ENCODE measurements at places on chromosomes 2 and 18. TPM values are rescaled to one million over a fixed set of nuclear protein-coding genes. Genes with fewer than 3 reads are reported as not detected.

DNA sequence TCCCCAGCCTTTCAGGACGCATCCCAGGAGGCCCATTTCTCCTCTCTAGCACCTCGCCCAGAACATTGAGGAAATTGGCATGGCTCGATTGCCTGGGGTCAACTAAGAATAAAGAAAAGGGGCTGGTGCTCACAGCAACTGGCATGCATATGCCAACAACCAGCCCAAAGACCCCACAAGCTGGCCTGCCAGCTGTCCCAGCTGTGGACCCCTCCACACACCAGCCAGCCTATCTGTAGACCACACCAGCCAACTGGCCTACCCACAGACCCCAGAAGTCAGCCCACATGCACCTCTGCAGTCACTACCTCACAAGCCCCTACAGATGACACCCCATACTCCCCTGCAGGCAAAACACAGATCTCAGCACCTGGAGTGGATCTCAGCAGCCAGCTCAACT, 123.8 kb upstream of the ID2 start:
- peak; percentile 21 for DNase-seq
- no peak overlapping the region for H3K4me3 ChIP-seq
- no peak overlapping the region for H3K27ac ChIP-seq
- H3K27me3 ChIP-seq: no peaks in the 10 kb centered on the region

DNA sequence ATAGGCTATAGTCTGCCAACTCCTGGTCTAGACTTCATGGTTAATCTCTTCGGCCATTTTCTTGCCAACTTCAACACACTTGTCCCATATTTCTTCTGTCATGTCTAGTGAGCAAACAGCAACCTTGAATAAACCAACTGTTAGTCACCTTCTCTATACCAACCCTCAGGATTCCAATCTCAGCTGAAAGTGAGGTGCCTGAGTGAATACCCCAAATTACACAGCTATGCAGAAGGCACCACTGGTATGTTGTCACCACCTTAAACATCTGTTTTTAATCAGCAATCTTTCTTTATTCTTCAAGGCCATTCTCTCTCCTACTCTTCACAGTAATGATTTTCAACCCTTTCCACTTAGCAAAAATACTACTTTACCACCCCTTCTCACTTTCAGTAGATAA, 39.3 kb downstream of the THOC1 start:
- no peak for DNase-seq
- peaks cover 31% of the 10 kb centered on the region for H3K36me3 ChIP-seq
- H3K4me3 ChIP-seq: no peak overlapping the region

DNA sequence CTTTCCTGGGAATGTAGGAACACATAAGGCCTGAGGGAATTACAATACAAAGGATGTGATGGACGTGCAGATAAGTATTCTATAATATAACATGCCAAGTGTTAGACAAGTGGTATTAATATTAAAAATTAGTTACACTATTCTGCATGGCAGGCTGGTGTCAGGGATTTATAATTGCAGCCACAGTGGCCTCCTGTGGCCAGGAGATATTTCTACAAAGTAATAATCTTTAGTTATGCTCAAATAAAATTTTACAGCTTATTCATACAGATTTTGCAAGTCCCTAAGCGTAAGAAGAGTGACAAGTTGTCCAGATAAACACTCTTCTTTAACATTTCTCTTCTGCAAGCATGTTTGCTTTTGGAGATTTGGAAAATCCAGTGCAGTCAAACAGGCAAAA, 90.4 kb upstream of the CBLN2 start:
- no peak overlapping the region for H3K27ac ChIP-seq
- no peaks in the 10 kb centered on the region for H3K27me3 ChIP-seq
- DNase-seq: no peak
- no peak overlapping the region for H3K4me3 ChIP-seq
- no peaks in the 10 kb centered on the region for H3K4me1 ChIP-seq

GRCh38 chr2:181457121-181457740, at the start of gene ITGA4:
Gene ITGA4, plus strand, starts transcription at chr2:181457386. Its CDS starts 269 bp downstream, at chr2:181457655.
- H3K36me3 ChIP-seq: no peaks in the 10 kb centered on the region
- H3K27me3 ChIP-seq: peaks cover 5% of the 10 kb centered on the region
- peak within 1 kb of the TSS; percentile 63 for H3K4me3 ChIP-seq
- peak; percentile 83 for DNase-seq
- peaks cover 29% of the 10 kb centered on the region for H3K4me1 ChIP-seq
- H3K27ac ChIP-seq: peak within 1 kb of the TSS; percentile 57

GRCh38 chr2:506451-506850, 170.8 kb downstream of the TMEM18 start:
- no peak overlapping the region for H3K27ac ChIP-seq
- no peak overlapping the region for H3K4me3 ChIP-seq

- no peaks in the 10 kb centered on the region for H3K27me3 ChIP-seq
- no peak overlapping the region for H3K4me3 ChIP-seq
Observed at GRCh38 chr2:140276661-140277060, 1496.5 kb upstream of the NXPH2 start.

GRCh38 chr2:235366807-235367206, 127.0 kb upstream of the AGAP1 start:
- H3K27me3 ChIP-seq: peaks cover 17% of the 10 kb centered on the region
- H3K4me3 ChIP-seq: no peak overlapping the region
- no peak for DNase-seq

DNA sequence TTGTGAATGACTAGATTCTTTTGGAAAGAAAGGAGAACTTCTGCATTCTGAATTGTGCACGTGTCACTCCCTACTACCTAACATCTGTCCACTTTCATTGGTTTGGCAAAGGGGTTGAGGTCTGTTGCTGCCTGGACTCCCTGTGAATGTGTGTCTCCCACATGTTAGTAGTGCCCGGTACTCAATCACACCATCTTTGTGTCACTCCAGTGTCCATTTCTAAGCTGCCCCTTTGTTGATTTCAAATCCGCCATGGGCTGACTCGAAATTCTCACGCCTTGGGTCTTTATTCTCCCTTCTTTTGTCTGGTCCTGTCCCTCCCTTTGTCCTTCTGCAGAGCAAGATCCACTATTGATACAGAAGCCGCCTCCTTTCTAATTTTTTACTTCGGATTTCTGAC, 7.5 kb downstream of the DPYSL5 start:
- no peaks in the 10 kb centered on the region for H3K4me1 ChIP-seq
- H3K36me3 ChIP-seq: no peaks in the 10 kb centered on the region
- H3K27ac ChIP-seq: no peak overlapping the region

GRCh38 chr2:230405824-230406223, 10.2 kb upstream of the SP100 start:
- peaks cover 16% of the 10 kb centered on the region for H3K4me1 ChIP-seq
- no peak overlapping the region for H3K4me3 ChIP-seq
- DNase-seq: no peak
- peaks cover 9% of the 10 kb centered on the region for H3K36me3 ChIP-seq
- H3K27ac ChIP-seq: no peak overlapping the region

DNA sequence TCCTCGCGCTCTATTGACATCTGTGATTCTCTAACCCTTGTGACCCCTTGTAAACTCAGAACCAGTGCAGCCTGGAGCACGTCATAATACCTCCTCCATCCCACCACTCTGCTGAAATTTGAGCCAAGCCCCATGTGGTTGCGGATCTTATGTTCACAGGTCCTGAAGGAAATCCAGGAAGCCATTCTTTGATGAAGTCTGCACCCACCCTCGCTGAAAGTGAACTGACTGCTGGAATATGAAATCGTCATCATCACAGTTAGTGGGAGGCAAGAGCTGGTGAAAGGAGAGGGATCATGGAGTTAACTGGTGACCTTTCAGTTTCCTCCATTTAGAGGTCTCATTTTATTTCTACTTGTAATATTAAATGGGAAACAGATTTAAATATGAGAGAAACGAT, 21.6 kb downstream of the ZEB2 start:
- no peak for DNase-seq
- peaks cover 23% of the 10 kb centered on the region for H3K4me1 ChIP-seq
- no peaks in the 10 kb centered on the region for H3K27me3 ChIP-seq
- H3K4me3 ChIP-seq: no peak overlapping the region

GRCh38 chr2:136798766-136799165, 33.4 kb downstream of the THSD7B start:
- H3K27ac ChIP-seq: no peak overlapping the region
- H3K4me1 ChIP-seq: no peaks in the 10 kb centered on the region
- no peaks in the 10 kb centered on the region for H3K27me3 ChIP-seq
- DNase-seq: no peak
- no peaks in the 10 kb centered on the region for H3K36me3 ChIP-seq

DNA sequence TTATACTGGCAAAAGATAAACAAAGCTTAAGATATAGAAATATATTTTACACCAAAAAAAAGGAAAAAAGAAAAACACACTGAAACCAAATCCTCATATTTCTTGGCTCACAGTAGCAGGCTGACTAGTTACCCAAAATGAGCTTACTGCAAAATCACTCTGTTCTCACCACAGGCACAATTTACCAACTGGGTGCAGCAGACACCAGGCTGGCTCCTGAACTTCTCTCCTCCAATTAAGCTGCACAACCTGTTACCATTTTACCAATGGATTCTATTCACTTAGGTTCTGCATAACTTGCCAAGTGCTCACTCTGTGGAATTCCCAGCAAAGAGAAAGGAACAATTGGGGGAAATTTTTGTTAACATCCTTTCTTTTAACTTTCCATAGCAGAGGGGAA, 679.3 kb downstream of the ZEB2 start:
- no peak for DNase-seq
- H3K27ac ChIP-seq: no peak overlapping the region
- no peaks in the 10 kb centered on the region for H3K4me1 ChIP-seq
- H3K4me3 ChIP-seq: no peak overlapping the region
- H3K36me3 ChIP-seq: no peaks in the 10 kb centered on the region

- peaks cover 3% of the 10 kb centered on the region for H3K4me1 ChIP-seq
- H3K4me3 ChIP-seq: no peak overlapping the region
- peaks cover 3% of the 10 kb centered on the region for H3K27me3 ChIP-seq
- no peak overlapping the region for H3K27ac ChIP-seq
Observed at GRCh38 chr2:227853765-227854271, 17.6 kb upstream of the DAW1 start.

- peaks cover 5% of the 10 kb centered on the region for H3K4me1 ChIP-seq
- no peak overlapping the region for H3K27ac ChIP-seq
- no peaks in the 10 kb centered on the region for H3K27me3 ChIP-seq
Observed at GRCh38 chr2:112155331-112156151, 17.4 kb downstream of the FBLN7 start.

GRCh38 chr18:61643884-61644647, 248.7 kb downstream of the RNF152 start:
- H3K4me1 ChIP-seq: no peaks in the 10 kb centered on the region
- no peak overlapping the region for H3K27ac ChIP-seq
- no peaks in the 10 kb centered on the region for H3K36me3 ChIP-seq
- no peaks in the 10 kb centered on the region for H3K27me3 ChIP-seq
- H3K4me3 ChIP-seq: no peak overlapping the region

DNA sequence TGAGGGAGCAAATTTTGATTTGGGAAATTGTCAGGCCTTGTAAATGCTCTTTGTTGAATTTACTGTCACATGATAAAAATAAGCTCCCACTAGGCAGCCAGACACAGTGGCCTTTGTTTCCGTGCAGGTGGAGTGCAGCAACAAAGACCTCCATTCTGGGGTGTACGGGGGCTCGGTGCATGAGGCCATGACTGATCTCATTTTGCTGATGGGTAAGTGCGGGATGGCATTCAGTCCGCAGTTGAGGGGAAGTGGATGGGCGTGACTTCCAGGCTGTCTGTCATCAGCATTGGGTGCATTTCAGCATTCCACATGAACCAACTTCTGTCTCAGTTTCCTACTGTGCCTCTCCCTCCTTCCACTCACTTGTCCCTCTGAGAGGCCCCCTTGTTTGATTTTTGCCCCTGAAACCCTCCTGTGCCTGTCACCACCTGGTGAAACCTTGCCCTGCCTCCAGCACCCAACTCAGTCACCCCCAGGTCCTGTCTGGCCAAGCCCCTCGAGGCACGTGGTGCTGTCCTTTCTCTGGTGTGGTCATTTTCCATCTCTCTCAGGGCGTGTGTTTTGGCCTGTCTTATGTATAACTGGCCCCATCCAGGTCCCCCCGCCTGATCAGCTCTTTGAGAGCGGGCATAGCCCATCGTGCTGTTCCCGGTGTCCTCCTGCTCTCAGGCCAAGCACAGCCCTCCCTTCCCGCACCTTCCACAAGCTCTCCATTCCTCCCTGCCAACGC, 16.3 kb downstream of the CNDP2 start:
- H3K27ac ChIP-seq: no peak overlapping the region
- DNase-seq: peak; percentile 42
- no peaks in the 10 kb centered on the region for H3K4me1 ChIP-seq
- no peak overlapping the region for H3K4me3 ChIP-seq
- no peaks in the 10 kb centered on the region for H3K27me3 ChIP-seq

- no peaks in the 10 kb centered on the region for H3K27me3 ChIP-seq
- no peak overlapping the region for H3K27ac ChIP-seq
- H3K4me1 ChIP-seq: no peaks in the 10 kb centered on the region
- peak; percentile 22 for DNase-seq
Observed at GRCh38 chr2:127683757-127684156, 8.4 kb upstream of the LIMS2 start.

DNA sequence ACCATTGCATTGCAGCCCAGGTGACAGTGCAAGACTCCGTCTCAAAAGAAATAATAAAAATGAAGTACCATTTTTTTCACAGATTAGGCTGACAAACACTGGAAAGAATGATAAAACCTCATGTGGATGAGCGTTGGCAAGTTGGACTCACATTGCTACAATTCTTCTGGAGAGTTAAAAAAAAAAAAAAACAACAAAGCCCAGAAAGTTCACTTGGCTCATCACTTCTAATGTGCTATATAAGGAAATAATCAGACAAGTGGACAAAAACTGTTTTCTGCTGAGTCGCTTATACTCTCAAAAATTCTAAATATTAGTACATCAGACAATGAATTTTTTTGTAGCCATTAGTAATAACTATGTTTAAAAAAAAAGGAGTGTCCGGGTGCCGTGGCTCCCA, 38.4 kb downstream of the PKP4 start:
- no peak for DNase-seq
- no peak overlapping the region for H3K27ac ChIP-seq
- no peaks in the 10 kb centered on the region for H3K27me3 ChIP-seq

DNA sequence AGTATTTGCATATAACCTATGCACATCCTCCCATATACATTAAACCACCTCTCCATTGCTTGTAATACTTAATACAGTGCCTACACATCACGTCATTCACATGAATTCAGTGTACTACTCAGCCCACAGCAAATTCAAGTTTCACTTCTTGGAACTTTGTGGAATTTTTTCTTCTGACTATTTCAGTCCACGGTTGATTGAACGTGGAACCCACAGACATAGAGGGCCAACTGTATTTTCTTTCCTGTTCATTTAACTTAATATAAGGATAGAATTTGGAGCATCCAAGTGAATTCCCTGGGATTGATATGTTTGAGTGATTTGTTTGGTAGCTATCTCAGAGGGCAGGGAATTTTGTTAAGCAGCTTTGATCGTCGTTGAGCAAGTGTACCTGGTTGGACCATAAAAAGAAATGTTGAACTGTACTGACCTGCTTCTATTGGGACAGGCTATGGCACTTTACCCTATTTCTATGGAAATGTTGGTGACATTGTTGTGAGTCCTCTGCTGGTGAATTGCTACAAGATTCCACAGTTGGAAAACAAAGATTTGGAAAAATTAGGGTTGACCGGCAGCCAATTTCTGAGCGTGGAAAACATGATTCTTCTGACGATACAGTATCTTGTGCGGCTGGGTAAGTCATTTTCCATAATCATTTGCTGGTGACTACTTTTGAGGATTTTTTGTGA, 156.6 kb downstream of the ESCO1 start:
- no peak for DNase-seq
- H3K4me3 ChIP-seq: no peak overlapping the region
- H3K27ac ChIP-seq: no peak overlapping the region
- H3K36me3 ChIP-seq: no peaks in the 10 kb centered on the region
- no peaks in the 10 kb centered on the region for H3K27me3 ChIP-seq

- no peak overlapping the region for H3K4me3 ChIP-seq
- H3K27ac ChIP-seq: peak overlapping the region; percentile 20
- H3K36me3 ChIP-seq: no peaks in the 10 kb centered on the region
- H3K27me3 ChIP-seq: no peaks in the 10 kb centered on the region
- peaks cover 10% of the 10 kb centered on the region for H3K4me1 ChIP-seq
Observed at GRCh38 chr2:18066066-18066465, 187.6 kb downstream of the KCNS3 start.

Gene CERKL
- not detected for total RNA-seq

Gene RAD51AP2
- total RNA-seq: 0.11 TPM

Gene TRAPPC12
- 103 TPM for total RNA-seq

Gene WNT10A
- 14.3 TPM for total RNA-seq

Gene OXER1
- 0.76 TPM for total RNA-seq
